ENCODE measurements at places on chromosomes 5 and 9. TPM values are rescaled to one million over a fixed set of nuclear protein-coding genes. Genes with fewer than 3 reads are reported as not detected.

Gene DAB2
- 67.3 TPM for total RNA-seq

DNA sequence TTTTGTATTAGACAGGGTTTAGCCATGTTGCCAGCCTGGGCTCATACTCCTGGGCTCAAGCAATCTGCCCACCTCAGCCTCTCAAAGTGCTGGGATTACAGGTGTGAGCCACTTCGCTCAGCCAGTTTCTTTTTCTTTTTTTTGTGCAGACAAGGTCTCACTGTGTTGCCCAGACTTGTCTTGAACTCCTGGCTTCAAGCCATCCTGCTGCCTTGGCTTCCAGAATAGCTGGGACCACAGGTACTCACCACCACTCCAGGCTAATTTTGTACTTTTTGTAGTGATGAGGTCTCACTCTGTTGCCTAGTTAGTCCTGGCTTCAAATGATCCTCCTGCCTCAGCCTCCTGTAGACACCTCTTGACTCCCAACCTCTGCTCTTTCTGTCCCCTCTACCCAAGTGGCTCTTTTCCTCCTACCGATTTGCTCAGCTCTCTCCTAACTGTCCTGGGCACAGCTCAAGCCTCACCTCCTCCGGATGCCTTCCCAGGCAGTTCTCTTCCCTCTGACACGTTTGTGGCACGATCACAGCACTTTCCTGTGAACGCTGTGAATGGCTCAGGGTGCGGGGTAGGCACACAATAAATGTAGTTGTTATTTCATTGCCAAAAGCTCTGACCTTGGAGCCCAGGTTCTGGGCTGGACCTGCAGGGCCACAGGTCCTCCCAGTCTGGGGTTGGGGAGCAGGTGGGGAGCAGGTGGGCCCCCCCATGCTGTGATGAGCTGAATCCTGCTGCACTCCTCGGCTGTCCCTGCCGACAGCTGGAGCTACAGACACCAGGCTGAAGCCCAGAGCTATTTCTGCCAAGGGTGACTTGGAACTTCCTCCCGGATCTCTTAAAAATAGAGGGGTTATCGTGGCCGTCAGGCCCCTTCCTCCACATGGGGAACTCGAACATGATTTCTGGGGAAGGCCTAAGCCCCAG lies 23.9 kb downstream of the GFI1B start:
- no peak for DNase-seq

Gene DBH
- not detected for total RNA-seq

DNA sequence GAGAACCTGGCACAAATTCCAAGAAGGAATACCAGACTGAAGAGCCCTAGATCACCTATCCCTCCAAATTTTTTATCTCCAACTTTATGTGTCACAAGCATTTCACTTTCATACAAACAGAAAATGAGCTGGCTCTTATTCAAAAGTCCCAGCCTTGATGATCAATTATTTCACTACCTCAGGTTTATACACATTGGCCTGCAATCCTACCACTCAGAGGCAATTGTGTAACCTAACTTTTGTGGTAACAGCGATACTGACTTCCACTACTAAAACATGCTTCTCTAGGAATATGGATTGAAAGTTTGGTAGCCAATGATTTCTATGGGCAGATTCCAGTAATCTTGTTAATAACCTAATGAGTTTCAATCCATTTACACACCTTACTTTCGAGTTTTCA lies 10.5 kb downstream of the RNF38 start:
- no peak for DNase-seq

Gene FBP2
- total RNA-seq: 0.31 TPM

GRCh38 chr5:83589786-83590185 lies 118.2 kb downstream of the VCAN start:
- DNase-seq: no peak

DNA sequence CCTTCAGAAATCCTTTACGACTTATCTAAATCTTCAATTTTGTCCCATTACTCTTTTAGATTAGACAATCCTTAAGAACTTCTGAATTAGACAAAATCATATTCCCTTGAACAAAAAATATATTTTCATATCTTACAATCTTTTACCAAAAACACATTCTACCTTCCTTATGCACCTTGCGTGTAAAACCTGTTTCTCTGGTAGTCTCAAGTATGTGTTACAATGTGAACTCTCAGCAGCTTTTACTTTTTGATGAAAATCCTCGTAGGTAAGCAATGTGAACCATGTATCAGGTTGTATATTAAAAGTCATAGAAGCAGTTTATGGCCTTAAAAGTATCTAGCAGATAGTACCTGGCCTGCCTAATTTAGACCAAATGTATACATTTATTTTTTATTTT lies 12.7 kb downstream of the GMCL2 start:
- DNase-seq: no peak

Gene ENTREP1
- 12.0 TPM for total RNA-seq

Gene GARNL3
- 10.0 TPM for total RNA-seq

Gene IL3
- not detected for total RNA-seq

Gene VAV2
- 9.6 TPM for total RNA-seq

- no peak for DNase-seq
Measured at GRCh38 chr5:32264957-32265572, 47.7 kb downstream of the MTMR12 start.

Gene IFNB1
- not detected for total RNA-seq

DNA sequence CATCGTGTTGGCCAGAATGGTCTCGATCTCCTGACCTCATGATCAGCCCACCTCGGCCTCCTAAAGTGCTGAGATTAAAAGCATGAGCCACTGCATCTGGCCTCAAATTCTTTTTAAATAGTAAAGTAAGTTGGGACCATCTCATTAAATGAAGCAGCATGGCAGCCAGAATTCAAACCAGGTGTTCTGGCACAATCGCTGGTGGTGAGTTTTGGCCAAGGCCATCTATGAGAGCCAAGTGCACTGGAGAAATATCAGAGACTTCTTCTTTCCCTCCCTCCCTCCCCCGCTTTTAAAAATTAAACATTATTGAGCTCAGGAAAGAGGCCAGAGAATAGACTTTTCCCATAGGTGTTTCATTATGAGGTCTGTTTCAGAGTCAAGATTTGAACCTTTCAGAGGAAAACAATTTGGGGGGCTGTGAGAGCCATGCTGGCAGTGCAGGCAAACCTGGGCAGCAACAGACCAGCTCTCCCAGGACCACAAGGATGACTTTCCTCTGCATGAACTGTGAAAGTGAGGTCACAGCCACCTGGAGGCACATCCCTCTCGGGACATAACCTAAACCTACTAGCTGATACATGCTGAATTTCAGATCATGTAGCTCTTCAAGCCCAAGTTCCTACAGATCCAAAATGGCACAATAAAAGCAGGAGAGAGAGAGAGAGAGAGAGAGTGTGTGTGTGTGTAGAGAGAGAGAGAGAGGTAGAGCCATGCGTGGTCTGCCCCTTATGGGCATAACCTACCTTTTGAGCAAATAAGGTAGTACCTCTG lies 94.6 kb upstream of the DMRT1 start:
- DNase-seq: no peak

Gene PLPP7
- 108 TPM for total RNA-seq

DNA sequence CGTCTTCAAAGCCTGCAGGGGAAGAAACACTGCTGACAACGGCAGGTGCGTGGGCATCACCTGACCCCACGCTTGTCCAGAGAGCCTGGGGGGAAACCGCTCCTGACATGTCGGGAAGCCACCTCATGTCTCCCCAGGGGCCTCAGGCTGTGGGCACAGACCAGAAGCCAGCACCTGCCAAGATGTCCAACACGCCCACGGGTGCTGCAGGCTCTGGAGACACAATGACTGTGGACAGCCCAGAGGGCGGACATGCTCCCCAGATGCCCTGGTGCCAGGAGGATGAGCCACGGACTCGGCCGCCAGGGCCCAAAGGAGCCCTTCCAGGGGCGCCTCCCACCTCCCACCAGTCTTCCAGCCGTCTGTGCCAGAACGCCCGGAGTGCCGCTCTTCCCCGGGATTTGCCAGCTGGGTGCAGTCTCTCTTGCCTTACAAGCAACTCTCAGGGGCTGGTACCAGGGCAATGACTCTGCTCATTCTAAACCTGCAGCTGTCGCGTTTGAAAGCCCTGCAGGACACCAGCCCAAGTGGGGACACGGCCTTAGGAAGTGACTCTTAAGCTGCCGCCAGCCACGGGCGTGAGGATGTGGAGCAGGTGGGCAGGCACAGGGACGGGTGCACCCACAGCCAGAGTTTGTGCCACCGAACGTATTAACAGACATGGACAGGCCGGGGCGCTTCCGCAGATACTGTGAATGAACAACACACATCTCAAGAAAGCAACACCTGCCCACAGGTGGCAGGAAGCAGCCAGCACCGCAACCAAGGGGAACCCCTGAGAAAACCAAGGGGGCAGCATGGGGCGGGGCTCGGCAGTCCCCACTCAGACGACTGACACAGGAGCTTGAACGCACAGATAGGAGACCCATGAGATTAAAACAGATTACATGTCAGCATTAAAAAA lies 6.8 kb upstream of the LHX3 start:
- DNase-seq: no peak

GRCh38 chr9:92245005-92245797 lies 48.3 kb downstream of the IARS1 start:
- no peak for DNase-seq

DNA sequence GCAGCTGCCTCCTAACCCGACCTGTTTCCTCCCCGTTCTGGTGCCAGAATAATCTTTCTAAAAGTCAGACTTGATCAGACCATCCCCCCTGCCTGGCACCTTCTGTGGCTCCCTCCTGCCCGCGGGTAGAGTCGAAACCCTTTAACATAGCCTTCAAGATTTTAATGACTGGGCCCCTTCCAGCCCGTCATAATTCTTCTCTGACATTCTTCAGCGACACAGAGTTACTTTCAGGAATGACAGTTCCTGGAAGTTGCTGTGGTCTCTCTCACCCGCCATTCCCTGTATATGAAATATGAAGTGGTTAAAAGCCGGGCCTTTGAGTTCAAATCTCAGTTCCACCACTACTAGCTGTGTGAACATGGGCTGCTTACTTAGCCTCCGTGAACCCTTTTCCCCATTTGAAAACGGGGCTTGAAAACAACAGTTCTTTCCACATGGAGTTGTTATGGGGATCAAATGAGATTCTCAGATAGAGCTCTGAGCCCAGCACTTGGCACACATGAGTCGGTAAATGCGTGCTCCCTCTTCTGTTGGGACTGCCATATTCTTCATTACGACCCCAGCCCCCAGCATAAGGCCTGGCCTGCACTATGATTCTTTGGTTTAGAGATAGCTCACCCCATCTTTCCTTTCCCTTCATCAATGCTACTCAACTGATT lies 737 bp downstream of the NANS start:
- DNase-seq: no peak

- DNase-seq: no peak
Measured at GRCh38 chr5:36153726-36154125, 1.8 kb downstream of the SKP2 start.

DNA sequence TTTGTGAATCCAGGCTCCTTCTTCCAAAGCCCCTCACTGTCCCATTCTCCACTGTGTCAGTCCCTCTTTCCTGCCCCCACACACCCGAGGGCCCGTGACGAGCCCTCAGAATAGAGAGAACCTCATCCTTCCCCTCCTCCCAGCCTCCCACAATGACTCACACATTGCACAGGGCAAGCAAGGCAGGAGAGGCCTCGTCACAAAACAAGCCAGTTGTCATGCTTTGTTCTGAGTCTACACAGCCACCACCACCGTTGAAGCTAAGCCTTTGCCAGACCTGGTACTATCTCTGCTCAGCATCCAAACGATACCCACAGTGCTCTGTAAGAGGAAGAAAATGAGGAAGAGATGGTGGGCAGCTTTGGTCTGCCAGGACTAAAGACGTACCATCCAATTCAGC lies 142.2 kb upstream of the ZNF366 start:
- no peak for DNase-seq

DNA sequence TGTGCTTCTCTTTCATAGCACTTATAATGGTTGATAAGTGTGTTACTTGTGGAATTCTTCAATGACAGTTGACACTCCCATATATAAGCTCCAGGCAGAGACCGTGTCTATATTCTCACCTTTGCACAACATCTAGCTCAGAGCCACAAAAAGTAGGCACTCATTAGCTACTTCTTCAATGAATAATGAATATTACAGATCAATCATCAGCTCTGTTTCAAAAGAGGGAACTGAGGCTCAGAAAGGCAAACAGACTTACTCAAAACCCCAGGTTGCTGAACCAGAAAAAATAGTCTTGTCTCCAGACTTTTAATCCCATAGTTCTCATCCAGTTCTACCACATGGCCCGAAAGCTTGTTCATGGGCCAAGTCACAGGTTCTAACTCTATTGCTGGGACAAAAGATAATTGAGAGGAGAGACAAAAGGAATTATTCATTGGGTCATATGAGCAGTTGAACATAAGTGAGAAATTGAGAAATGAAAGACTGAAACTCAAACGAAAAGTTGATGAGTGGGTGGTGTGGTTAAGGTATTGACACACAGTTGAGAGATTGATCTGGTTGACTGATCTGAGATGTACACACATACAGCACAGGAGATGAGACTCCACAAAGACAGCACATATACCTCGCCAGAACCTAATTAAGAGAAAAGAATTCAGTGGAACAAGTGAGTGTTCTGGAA lies 381.6 kb downstream of the EFNA5 start:
- DNase-seq: no peak

DNA sequence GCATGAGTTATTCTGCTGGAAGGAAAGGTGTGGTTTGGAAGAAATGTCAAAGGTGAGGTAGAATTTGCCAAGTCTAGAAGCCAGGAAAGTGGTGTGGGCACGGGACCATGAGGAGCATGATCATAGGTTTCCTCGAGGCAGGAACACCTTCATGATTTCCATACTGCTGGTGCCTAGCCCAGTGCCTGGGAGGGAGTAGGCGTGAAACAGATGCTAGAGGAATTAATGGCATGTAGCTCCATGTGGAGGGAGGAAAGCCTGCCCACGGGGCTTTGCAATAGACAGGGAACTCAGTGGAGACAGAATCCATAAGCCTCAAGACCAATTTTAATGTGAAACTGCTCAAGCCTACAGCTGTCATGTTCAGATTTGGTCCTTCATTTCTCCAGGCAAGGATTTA lies 35.1 kb downstream of the TTLL11 start:
- DNase-seq: no peak

- peak; percentile 19 for DNase-seq
Measured at GRCh38 chr9:79489261-79490000, 82.3 kb upstream of the TLE4 start.

Gene FGD3
- total RNA-seq: 5.2 TPM

DNA sequence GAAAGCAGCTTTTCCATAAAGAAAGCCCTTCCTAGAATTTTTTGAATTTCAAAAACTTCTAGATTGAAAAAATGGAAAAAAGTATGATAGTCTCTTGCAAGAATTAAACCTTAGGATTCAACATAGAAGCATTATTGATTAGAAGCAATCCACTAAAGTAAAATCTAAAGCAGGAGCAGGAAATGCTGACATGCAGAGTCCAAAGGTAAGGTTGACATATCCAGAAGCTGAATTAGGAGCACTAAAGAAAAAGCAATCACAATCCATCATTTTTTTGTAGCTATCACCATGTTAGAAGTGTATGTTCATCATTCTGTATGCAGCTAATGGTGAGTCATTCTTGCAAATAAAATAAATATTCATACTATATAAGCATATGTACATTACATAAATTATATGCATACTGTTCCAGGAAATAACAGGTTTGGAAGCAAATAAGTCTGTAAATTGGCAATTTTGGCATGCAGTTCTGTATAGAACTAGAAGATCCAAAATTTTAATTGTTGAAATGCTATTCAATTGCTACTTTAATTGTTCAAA lies 39.4 kb upstream of the RNF180 start:
- DNase-seq: no peak

Data from left cardiac atrium (tissue), 4 donors.